ENCODE measurements at places on chromosomes 1 and 21. TPM values are rescaled to one million over a fixed set of nuclear protein-coding genes. Genes with fewer than 3 reads are reported as not detected.

- DNase-seq: no peak
Measured at GRCh38 chr1:219324629-219325367, 151.1 kb downstream of the LYPLAL1 start.

TMCO2 gene
- total RNA-seq: not detected

- no peak for DNase-seq
Measured at GRCh38 chr1:212118167-212118871, 82.8 kb downstream of the DTL start.

- no peak for DNase-seq
Measured at GRCh38 chr1:70171512-70171911, 33.9 kb downstream of the LRRC40 start.

GABPB2 gene
- total RNA-seq: 6.1 TPM

CD55 gene
- total RNA-seq: 4.0 TPM

CLK2 gene
- 101 TPM for total RNA-seq

MYOG gene
- not detected for total RNA-seq

Measured in neural crest cell (in vitro differentiated cells).